Astrocyte (in vitro differentiated cells and primary cell): ENCODE measurements at places on chromosomes 2 and 18. TPM values are rescaled to one million over a fixed set of nuclear protein-coding genes. Genes with fewer than 3 reads are reported as not detected.
A peak's percentile ranks its signal among the peaks of the same experiment; 100 is the strongest.

DNA sequence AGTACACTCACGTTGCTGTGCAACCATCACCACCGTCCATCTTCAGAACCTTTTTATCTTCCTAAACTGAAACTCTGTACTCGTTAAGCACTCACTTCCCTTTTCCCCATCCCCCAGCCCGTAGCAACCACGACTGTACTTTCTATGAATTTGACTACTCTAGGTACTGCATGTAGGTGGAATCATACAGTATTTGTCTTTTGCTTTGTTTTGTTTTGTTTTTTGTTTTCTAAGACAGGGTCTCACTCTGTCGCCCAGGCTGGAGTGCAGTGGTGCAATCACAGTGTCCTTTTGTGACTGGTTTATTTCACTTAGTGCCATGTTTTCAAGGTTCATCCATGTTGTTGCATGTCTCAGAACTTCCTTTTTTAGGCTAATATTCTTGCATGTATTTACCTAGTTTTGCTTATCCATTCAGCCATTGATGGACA lies 7.0 kb upstream of the TYMS start:
- H3K4me3 ChIP-seq: no peak overlapping the region
- H3K27ac ChIP-seq: no peak overlapping the region
- no peaks in the 10 kb centered on the region for H3K27me3 ChIP-seq
- no peaks in the 10 kb centered on the region for H3K36me3 ChIP-seq

DNA sequence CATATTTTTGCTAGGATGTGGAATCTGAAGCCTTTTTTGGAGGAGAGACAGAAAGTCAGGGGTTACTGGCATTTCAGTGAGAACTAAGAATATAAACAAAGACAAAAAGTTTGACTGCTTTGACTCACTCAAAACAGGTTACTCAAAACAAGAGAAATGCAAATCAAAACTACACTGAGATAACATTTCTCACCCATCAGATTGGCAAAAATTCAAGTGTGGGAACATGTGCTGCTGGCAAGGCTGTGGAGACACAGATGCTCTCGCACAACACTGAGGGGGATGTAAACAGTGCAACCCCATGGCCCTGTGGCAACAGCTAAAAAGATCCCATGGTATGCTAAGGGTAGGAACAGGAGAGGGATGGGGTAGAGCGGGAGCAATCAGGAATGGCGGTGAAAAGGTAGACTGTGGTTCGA lies 86.6 kb downstream of the DTNB start:
- no peaks in the 10 kb centered on the region for H3K27me3 ChIP-seq
- no peak overlapping the region for H3K4me3 ChIP-seq
- peaks cover 10% of the 10 kb centered on the region for H3K4me1 ChIP-seq
- no peaks in the 10 kb centered on the region for H3K36me3 ChIP-seq

DNA sequence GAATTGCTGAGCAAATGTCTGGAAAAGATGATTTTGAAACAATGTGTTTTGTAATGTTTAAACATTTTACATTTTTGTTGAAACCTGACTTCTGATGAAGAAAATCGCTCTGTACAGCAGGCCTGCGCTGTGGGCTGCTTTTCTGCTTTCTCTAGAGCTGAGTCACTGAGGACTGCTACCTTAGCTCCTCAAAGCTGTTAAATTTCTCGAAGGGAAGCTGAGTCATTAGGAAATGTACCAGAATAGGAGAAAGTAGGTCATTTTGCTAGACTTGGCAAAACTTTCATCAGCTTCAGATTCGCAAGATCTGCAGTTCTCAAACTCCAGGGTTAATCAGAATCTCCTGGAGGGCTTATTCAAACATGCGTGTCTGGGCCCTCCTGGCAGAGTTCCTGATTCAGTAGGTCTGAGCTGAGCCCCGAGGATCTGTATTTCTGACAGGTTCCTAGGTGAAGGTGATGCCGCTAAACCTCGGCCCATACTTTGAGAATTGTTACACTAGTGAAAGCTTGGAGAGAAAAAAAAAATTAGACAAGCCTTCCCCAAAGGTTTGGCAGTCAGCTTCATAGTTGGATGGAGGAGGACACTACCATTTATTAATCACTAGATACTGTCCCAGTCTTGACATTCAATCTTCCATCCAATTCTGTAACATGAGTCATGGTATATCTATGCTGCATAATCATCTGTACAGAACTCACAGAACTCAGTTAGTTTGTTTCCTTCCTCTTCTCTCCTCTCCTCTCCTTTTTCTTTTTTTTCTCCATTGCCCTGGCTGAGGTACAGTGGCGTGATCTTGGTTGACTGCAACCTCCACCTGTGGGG lies 297.6 kb downstream of the PARD3B start:
- H3K27me3 ChIP-seq: no peaks in the 10 kb centered on the region
- DNase-seq: peak; percentile 92
- H3K27ac ChIP-seq: peak overlapping the region; percentile 72
- H3K4me1 ChIP-seq: peaks cover 18% of the 10 kb centered on the region
- H3K4me3 ChIP-seq: peak overlapping the region; percentile 43

Gene IL1RL1
- total RNA-seq: 0.27 TPM in 1 of 2 replicates, not detected in the other

DNA sequence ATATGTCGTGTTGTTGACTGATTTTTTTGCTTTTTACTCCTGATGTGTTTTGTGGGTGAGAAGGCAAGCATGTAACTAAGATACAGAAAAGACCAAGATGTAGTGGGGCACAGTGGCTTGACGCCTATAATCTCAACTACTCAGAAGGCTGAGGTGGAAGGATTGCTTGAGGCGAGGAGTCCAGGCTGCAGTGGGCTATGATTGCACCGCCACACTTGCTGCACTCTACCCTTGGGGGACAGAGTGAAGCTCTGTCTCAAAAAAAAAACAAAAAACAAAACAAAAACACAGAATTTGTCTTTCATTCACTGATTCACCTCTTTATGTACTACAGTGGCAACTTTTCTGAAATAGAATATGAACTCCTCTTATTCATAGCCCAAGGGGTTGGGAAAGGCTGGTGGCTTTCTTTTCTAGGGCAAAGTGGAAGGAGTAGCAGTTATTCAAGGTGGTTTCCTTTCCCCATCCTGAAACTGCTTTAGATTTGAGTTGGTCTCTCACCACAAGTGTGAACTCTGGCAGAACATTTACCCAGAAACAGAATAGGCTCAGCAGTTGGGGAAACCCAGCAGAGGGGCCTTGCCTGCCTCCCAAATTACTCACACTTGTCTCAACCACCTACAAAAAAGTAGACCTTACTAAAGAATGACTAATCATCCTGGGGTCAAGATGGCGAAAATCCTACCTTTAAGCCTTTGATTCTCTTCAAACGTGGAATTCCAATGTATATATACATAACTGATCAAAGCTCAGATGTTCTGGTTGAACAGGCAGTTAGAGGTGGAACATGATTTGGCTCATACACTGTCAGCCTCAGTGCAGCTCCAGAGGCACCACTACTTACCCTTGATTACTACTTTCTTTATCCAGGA lies 6.5 kb downstream of the TANK start:
- peaks cover 13% of the 10 kb centered on the region for H3K36me3 ChIP-seq
- no peak overlapping the region for H3K27ac ChIP-seq
- DNase-seq: peak; percentile 62
- H3K27me3 ChIP-seq: no peaks in the 10 kb centered on the region
- H3K4me1 ChIP-seq: peaks cover 19% of the 10 kb centered on the region

GRCh38 chr2:28833740-28834470 lies 23.3 kb downstream of the SPDYA start:
- H3K27ac ChIP-seq: no peak overlapping the region
- no peaks in the 10 kb centered on the region for H3K4me1 ChIP-seq
- H3K36me3 ChIP-seq: no peaks in the 10 kb centered on the region
- DNase-seq: no peak
- H3K27me3 ChIP-seq: no peaks in the 10 kb centered on the region

GRCh38 chr2:171841996-171842395 lies 52.0 kb downstream of the SLC25A12 start:
- DNase-seq: no peak
- H3K4me1 ChIP-seq: no peaks in the 10 kb centered on the region
- no peak overlapping the region for H3K27ac ChIP-seq
- peaks cover 2% of the 10 kb centered on the region for H3K36me3 ChIP-seq
- H3K27me3 ChIP-seq: no peaks in the 10 kb centered on the region

GRCh38 chr2:38301340-38301968 lies 75.6 kb downstream of the ATL2 start:
- H3K27me3 ChIP-seq: no peaks in the 10 kb centered on the region
- peaks cover 17% of the 10 kb centered on the region for H3K36me3 ChIP-seq
- no peak for DNase-seq

Gene SGPP2
- total RNA-seq: 0.19 and 0.20 TPM in 2 replicates

Gene SLC23A3
- 1.2 and 1.5 TPM in 2 replicates for total RNA-seq

Gene STPG4
- total RNA-seq: 0.55 and 0.64 TPM in 2 replicates

Gene ABCB11
- total RNA-seq: 0.02 TPM in 1 of 2 replicates, not detected in the other

DNA sequence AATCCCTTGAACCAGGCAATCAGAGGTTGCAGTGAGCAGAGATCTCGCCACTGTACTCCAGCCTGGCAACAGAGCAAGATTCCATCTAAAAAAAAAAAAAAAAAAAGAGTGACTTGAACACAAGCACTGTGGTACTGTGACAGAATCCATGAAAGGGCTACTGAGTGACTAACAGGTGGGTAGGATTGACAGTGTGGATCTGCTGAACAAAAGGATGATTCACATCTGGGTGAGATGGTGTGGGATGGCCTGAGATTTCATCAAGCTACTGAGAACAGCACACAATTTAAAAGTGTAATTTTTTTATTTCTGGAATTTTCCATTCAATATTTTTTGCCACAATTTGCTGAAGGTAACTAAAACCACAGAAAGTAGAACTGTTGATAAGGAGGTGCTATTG lies 13.3 kb upstream of the SP3 start:
- H3K27ac ChIP-seq: no peak overlapping the region
- peaks cover 12% of the 10 kb centered on the region for H3K4me1 ChIP-seq
- DNase-seq: no peak
- no peaks in the 10 kb centered on the region for H3K36me3 ChIP-seq
- H3K4me3 ChIP-seq: no peak overlapping the region
- H3K27me3 ChIP-seq: no peaks in the 10 kb centered on the region

Gene SRD5A2
- total RNA-seq: not detected in 2 replicates

DNA sequence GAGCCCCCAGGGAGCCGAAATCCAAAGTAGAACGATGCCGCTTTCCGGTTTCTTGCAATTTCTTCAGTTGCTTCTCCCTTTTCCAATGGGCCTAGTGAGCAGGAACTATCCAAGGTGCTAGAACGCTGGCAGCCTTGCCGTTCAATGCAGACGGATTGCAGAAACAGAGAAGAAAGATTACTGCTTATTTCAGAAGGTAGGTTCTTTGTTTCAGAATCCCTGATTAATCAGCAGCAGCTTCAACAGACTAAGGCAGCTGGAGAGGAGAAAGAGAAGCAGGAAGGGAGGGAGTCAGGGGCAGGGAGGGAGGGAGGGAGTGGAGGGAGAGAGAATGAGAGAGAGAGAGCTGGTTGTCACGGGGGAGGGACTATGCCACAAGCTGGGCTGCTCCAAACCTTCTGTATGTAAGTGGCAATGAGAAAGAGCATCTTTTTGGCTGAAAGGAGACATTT lies 576 bp downstream of the NYAP2 start:
- H3K27me3 ChIP-seq: peaks cover 4% of the 10 kb centered on the region
- no peak overlapping the region for H3K27ac ChIP-seq
- DNase-seq: peak; percentile 46
- no peaks in the 10 kb centered on the region for H3K36me3 ChIP-seq

DNA sequence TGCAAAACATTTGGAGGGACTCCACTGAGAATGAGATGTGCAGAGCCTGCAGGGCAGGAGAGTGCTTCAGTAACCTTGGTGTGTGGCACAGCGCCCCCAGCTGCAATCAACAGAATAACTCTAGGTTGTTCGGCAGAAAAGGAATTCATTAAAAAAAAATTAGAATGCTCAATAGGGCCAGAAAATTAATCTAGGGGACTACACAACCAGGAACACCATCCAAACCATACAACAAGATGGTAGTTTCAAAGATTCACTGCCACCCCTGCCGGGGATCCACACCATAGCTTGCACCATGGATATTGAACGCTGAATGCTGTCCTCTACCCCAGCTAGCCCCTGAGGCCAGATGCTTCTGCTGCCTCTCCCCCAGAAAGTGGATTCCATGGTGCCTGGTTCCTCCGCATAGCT lies 50.1 kb downstream of the THUMPD2 start:
- H3K36me3 ChIP-seq: peaks cover 4% of the 10 kb centered on the region
- DNase-seq: peak; percentile 65
- no peaks in the 10 kb centered on the region for H3K27me3 ChIP-seq
- H3K27ac ChIP-seq: peak overlapping the region; percentile 71
- no peak overlapping the region for H3K4me3 ChIP-seq

- H3K27ac ChIP-seq: no peak overlapping the region
- DNase-seq: no peak
- no peak overlapping the region for H3K4me3 ChIP-seq
- H3K36me3 ChIP-seq: no peaks in the 10 kb centered on the region
- H3K27me3 ChIP-seq: no peaks in the 10 kb centered on the region
Measured at GRCh38 chr18:68466672-68467071, 248.2 kb downstream of the TMX3 start.

GRCh38 chr18:64929036-64929435 lies 780.1 kb upstream of the LINC00305 start:
- no peaks in the 10 kb centered on the region for H3K4me1 ChIP-seq
- peak; percentile 37 for DNase-seq
- H3K36me3 ChIP-seq: no peaks in the 10 kb centered on the region

GRCh38 chr2:235896061-235896460 lies 272.1 kb downstream of the GBX2 start:
- no peaks in the 10 kb centered on the region for H3K27me3 ChIP-seq
- H3K4me1 ChIP-seq: no peaks in the 10 kb centered on the region
- H3K36me3 ChIP-seq: no peaks in the 10 kb centered on the region

- H3K4me1 ChIP-seq: peaks cover 6% of the 10 kb centered on the region
- no peak overlapping the region for H3K27ac ChIP-seq
- no peak for DNase-seq
- H3K4me3 ChIP-seq: no peak overlapping the region
- H3K36me3 ChIP-seq: peaks cover 7% of the 10 kb centered on the region
Measured at GRCh38 chr2:241417626-241418025, 61.5 kb downstream of the FARP2 start.

Gene RGPD3
- 0.10 and 0.16 TPM in 2 replicates for total RNA-seq

DNA sequence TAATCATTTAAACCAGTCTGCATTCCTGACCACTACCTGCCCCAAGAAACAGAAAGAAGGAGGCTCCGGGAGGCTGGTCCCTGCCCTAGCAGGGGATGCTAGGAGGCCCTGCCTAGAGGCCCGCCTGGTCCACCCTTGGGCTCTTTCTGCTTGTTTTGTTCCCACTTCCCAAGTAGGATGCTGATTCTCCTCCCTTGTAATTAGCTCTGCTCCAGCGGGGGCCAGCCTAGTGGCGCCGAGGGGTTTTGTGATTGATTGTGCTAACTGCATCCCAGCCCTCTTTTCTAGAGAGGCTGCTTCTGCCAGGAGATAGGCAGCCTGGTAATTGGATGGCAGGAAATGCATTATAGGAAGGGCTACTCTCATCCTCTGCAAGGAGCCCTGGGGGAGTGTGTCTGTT lies 220.0 kb downstream of the LOXHD1 start:
- no peak overlapping the region for H3K27ac ChIP-seq
- no peaks in the 10 kb centered on the region for H3K4me1 ChIP-seq
- no peak overlapping the region for H3K4me3 ChIP-seq
- no peaks in the 10 kb centered on the region for H3K36me3 ChIP-seq

Gene OR6B2
- total RNA-seq: not detected in 2 replicates

- no peaks in the 10 kb centered on the region for H3K27me3 ChIP-seq
- H3K27ac ChIP-seq: no peak overlapping the region
- DNase-seq: no peak
- H3K4me3 ChIP-seq: no peak overlapping the region
Measured at GRCh38 chr2:68907920-68908253, 36.7 kb upstream of the BMP10 start.

GRCh38 chr2:28209864-28210263 lies 182.8 kb upstream of the FOSL2 start:
- no peak overlapping the region for H3K27ac ChIP-seq
- no peak for DNase-seq
- no peaks in the 10 kb centered on the region for H3K4me1 ChIP-seq
- no peaks in the 10 kb centered on the region for H3K36me3 ChIP-seq
- H3K4me3 ChIP-seq: no peak overlapping the region
- H3K27me3 ChIP-seq: no peaks in the 10 kb centered on the region

Gene SAG
- not detected in 2 replicates for total RNA-seq
